ENCODE measurements at places on chromosomes 11 and 22. TPM values are rescaled to one million over a fixed set of nuclear protein-coding genes. Genes with fewer than 3 reads are reported as not detected.

DNA sequence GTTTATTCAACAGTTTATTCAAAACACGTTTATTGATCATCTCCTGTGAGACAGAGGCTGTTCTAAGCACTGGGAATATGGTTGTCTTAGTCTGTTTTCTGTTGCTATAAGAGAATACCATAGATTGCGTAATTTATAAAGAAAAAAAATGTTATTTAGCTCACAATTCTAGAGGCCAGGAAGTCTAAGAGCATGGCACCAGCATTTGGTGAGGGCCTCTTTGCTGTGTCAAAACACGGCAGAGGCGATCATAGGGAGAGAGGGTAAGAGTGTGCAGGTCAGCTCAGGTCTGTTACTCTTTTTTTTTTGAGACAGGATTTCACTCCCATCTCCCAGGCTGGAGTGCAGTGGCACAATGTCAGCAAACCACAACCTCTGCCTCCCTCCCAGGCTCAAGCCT, 5.2 kb upstream of the IL17RA start:
- no peak overlapping the region for H3K27ac ChIP-seq
- no peaks in the 10 kb centered on the region for H3K27me3 ChIP-seq
- H3K36me3 ChIP-seq: no peaks in the 10 kb centered on the region
- no peak overlapping the region for H3K4me3 ChIP-seq
- H3K4me1 ChIP-seq: peaks cover 32% of the 10 kb centered on the region
- DNase-seq: no peak

- DNase-seq: no peak
- no peaks in the 10 kb centered on the region for H3K36me3 ChIP-seq
- H3K4me3 ChIP-seq: peak overlapping the region; percentile 57
- H3K27ac ChIP-seq: no peak overlapping the region
Observed at GRCh38 chr11:16603890-16604793, 134.3 kb upstream of the C11orf58 start.

Gene SLC22A25
- total RNA-seq: not detected

GRCh38 chr11:93166194-93166593, 31.6 kb downstream of the SLC36A4 start:
- H3K4me1 ChIP-seq: no peaks in the 10 kb centered on the region
- no peaks in the 10 kb centered on the region for H3K36me3 ChIP-seq
- no peak for DNase-seq
- no peaks in the 10 kb centered on the region for H3K27me3 ChIP-seq

GRCh38 chr11:126112547-126112946, 49.9 kb upstream of the CDON start:
- H3K36me3 ChIP-seq: no peaks in the 10 kb centered on the region
- H3K4me3 ChIP-seq: no peak overlapping the region
- no peak overlapping the region for H3K27ac ChIP-seq
- no peak for DNase-seq
- H3K27me3 ChIP-seq: no peaks in the 10 kb centered on the region

DNA sequence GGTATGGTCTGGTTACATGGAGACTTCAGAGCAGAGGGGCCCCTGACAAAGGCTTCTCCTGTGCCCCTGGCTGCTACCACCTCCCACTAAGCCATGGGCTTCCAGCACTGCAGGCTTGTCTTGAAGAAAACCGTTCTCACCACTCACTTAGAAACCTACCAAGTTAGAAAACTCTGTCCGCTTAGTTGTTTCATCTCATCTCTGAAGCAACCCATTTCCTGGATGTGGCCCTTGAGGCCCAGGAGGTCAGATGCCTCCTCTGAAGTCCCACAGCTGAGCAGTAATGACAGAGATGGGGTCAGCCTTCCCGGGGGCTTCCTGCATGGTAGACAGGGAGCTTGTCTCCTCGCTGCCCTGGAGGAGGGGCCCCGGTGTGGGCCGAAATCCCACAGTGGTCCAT, 12.9 kb downstream of the CSF2RB start:
- no peak overlapping the region for H3K4me3 ChIP-seq
- H3K36me3 ChIP-seq: no peaks in the 10 kb centered on the region
- no peak overlapping the region for H3K27ac ChIP-seq
- H3K4me1 ChIP-seq: peaks cover 7% of the 10 kb centered on the region

DNA sequence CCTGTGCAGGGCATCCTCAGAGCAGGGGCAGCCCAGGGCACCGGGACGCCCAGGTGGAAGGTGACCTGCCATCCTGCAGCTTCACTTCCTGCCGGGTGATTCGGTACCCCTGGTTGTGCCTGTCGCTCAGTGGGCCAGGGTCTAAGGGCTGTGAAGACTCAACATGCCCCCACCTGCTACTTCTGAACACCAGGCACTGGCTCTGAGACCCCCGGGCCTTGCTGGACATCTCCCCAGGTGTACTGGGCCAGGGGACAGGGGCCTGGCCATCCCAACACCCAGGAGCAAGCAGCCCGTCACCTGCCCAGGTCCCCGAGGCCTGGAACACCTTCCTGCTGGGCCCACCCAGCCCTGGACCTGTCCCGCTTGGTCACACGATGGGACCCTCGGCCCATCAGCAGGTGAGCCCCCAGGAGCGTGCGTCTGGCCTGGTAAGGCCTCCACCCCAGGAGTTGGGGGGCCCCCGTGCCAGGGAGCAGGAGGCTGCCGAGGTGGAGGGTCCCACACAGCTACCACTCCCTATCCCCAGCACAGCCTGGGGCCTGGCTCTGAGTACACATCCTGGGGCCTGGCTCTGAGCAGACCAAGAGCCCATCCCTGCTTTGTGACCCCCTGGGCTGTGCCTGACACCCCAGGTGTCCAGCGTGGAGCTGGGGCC, 3.9 kb upstream of the MUC5B start:
- H3K27ac ChIP-seq: no peak overlapping the region
- H3K36me3 ChIP-seq: no peaks in the 10 kb centered on the region
- no peak overlapping the region for H3K4me3 ChIP-seq
- 0 out of 2 replicates have a peak, but pooled peaks cover 9% of the 10 kb centered on the region for H3K27me3 ChIP-seq
- DNase-seq: no peak

Gene SEC14L6
- total RNA-seq: not detected

Gene STARD10
- 58.4 TPM for total RNA-seq

GRCh38 chr11:69863544-69864200, 44.5 kb upstream of the FGF3 start:
- H3K4me1 ChIP-seq: no peaks in the 10 kb centered on the region
- H3K4me3 ChIP-seq: no peak overlapping the region
- no peak for DNase-seq
- no peak overlapping the region for H3K27ac ChIP-seq

- H3K36me3 ChIP-seq: no peaks in the 10 kb centered on the region
- H3K4me3 ChIP-seq: no peak overlapping the region
- no peak overlapping the region for H3K27ac ChIP-seq
- no peaks in the 10 kb centered on the region for H3K4me1 ChIP-seq
- no peak for DNase-seq
- H3K27me3 ChIP-seq: peaks cover 5% of the 10 kb centered on the region
Observed at GRCh38 chr22:36884349-36885158, 23.7 kb downstream of the NCF4 start.

Gene IZUMO1R
- total RNA-seq: not detected

GRCh38 chr11:792873-793272, 3.0 kb upstream of the CEND1 start:
- H3K36me3 ChIP-seq: peaks cover 4% of the 10 kb centered on the region
- DNase-seq: no peak
- H3K4me1 ChIP-seq: peaks cover 17% of the 10 kb centered on the region
- H3K27me3 ChIP-seq: no peaks in the 10 kb centered on the region
- no peak overlapping the region for H3K4me3 ChIP-seq
- H3K27ac ChIP-seq: no peak overlapping the region

DNA sequence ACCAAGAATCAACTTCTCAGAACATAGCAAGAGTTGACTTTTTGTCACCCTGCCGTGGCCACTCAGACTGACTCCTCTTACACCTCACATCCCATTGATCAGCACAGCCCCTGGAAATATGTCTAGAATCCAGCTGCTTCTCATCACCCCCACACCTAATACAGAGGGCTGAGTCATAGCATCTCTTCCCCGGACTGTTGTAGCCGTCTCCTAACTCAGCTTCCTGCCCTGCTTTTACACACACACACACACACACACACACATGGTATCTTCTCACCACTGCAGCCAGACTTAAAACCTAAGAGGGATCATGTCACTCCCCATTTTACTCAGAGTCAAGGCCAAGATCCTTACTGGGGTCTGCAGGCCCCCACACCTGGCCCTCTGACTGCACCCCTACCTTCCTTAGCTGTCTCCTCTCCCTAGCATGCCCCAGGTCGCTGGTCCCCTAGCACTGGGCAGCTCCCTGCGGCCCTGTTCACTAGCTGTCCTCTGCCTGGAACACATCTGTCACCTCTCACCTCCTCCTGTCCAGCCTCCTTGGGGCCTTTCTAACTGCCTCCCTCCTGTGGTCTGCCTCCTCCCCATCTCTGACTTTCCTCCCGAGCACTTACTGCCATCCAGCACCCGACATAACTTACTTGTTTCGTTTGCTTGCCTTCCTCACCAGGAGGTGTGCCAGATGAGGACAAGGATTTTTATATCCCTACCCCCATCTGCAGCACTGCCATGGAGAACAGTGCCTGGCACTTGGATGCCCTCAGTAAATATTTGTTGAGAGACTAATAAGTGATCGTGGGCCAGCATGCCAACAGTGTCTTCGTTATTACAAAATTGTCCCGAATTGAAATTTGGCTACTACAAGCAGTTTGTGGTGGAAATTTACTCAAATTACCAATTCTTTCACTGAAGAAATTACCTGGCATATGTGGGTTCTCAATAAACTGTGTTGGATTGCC, 61.9 kb downstream of the BMAL1 start:
- no peaks in the 10 kb centered on the region for H3K27me3 ChIP-seq
- no peaks in the 10 kb centered on the region for H3K36me3 ChIP-seq
- peaks cover 54% of the 10 kb centered on the region for H3K4me1 ChIP-seq
- H3K27ac ChIP-seq: peak overlapping the region; percentile 63

Gene MYO18B
- total RNA-seq: 0.05 TPM

Gene IL18BP
- total RNA-seq: 9.8 TPM

DNA sequence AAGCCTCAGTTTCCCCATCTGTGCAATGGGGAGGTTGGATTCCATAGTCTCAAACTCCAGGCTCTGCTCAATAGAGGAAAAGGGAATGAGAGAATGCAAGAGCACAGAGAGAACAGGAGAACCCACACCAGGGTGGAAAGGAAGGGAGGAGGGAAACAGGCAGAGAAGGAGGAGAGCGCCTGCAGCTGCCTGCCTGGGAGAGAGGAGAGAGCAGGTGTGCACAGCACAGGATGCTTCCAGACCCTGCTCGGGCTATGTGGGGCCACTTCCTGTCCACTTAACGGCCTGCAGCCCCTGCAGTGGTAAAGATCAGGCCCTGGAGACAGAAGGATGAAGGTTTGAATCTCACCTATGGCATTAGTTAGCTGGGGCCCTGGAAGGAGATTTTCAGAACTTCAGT, 12.3 kb downstream of the LRRC32 start:
- peaks cover 7% of the 10 kb centered on the region for H3K4me1 ChIP-seq
- H3K27me3 ChIP-seq: no peaks in the 10 kb centered on the region
- DNase-seq: no peak

- no peaks in the 10 kb centered on the region for H3K4me1 ChIP-seq
- no peak for DNase-seq
- H3K36me3 ChIP-seq: no peaks in the 10 kb centered on the region
- no peaks in the 10 kb centered on the region for H3K27me3 ChIP-seq
Observed at GRCh38 chr11:105769627-105770026, 159.8 kb downstream of the GRIA4 start.

DNA sequence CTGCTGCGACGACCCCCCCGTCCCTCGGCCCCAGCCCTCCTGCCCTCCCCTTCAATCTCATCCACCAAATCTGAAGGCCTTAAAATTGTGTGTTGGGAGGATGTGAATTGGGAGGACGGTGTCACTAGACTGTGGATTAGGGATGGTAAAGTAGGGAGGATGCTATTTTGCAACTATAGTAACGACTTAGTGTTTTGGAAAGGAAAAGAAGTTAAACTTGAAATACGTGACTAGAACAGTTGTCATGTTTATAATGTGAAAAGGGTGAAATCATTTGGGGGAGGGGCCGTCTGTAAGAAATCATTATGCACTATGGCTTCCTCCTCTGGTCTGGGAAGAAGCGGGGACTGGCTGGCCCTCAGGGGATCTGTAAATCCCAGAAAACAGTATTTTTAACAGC, 43.4 kb upstream of the NNMT start:
- H3K36me3 ChIP-seq: no peaks in the 10 kb centered on the region
- no peaks in the 10 kb centered on the region for H3K4me1 ChIP-seq
- no peak for DNase-seq
- peaks cover 4% of the 10 kb centered on the region for H3K27me3 ChIP-seq

Gene GPHA2
- total RNA-seq: not detected

DNA sequence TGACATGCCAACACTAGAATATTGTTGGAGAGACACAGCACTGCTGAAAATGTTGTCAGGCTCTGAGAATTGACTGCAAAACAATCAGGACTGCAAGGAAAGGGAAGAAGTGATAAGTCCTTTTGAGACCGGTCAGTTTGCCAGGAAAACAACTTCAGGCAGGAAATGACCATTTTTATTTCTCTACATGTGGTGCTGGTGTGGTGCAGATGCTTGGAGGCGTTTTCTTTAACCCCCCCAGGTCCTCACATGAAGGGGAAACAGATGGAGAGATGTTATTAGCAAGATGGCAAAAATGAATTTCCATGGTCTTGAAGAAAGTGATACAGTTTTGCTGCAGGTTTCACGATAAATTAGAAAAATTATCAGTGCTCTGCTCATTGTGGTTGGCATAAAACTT, 5.7 kb downstream of the AP2A2 start:
- H3K27ac ChIP-seq: no peak overlapping the region
- peaks cover 17% of the 10 kb centered on the region for H3K36me3 ChIP-seq
- peaks cover 7% of the 10 kb centered on the region for H3K4me1 ChIP-seq
- no peak overlapping the region for H3K4me3 ChIP-seq

GRCh38 chr11:64605244-64605560, 14.2 kb downstream of the SLC22A12 start:
- no peaks in the 10 kb centered on the region for H3K4me1 ChIP-seq
- DNase-seq: no peak
- H3K27ac ChIP-seq: no peak overlapping the region
- no peaks in the 10 kb centered on the region for H3K36me3 ChIP-seq

Gene KLHL22
- total RNA-seq: 16.4 TPM

GRCh38 chr11:15821451-15821850, 534.9 kb downstream of the SOX6 start:
- H3K27ac ChIP-seq: no peak overlapping the region
- no peak for DNase-seq
- H3K4me3 ChIP-seq: no peak overlapping the region
- no peaks in the 10 kb centered on the region for H3K4me1 ChIP-seq
- no peaks in the 10 kb centered on the region for H3K36me3 ChIP-seq
- peaks cover 4% of the 10 kb centered on the region for H3K27me3 ChIP-seq

DNA sequence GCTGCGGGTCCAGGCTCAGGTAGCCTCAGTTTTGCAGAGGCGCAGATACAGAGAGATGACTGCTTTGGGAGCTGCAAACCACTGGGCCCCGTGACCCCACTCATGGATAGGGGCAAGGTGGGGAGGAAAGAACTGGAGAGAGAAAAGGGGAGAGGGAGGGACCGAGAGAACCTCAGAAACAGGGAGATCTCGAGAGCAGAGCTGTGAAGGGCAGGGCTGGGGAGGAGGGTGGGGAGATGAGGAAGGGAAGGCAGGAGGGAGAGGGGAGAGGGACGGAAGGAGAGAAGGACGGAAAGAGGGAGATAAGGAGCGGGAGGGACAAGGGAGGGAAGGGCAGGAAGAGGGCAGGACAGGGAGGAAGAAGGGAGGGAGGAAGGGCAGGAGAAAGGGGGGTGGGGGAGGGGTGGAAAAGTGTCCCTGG, 46.3 kb downstream of the IGLL1 start:
- H3K4me3 ChIP-seq: no peak overlapping the region
- H3K4me1 ChIP-seq: no peaks in the 10 kb centered on the region
- DNase-seq: no peak
